ENCODE measurements at places on chromosomes 5 and 9.
A peak's percentile ranks its signal among the peaks of the same experiment; 100 is the strongest.

DNA sequence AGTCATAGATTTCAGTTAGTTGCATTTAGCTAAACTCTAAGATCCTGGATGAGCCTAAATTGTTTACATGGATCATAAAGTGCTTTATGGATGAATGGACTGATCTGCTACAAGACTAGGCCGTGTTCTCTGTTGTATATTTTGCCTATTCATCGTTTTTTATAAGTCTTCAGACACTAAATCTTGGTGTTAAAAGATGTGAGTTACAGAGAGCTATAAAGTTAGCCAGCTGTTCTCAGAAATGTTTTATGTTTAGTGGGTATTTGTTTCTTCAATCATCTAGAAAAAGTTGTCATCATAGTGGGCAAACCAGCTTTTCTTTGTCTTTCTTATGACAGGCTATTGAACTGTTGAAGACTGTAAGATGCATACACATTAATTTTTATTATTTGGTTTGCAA, 585.8 kb upstream of the SEMA6A start:
- no peak for DNase-seq

- DNase-seq, result no peak
Measured at GRCh38 chr9:105880517-105880916, 186.2 kb downstream of the TMEM38B start.

GRCh38 chr5:1652873-1653697, 129.3 kb upstream of the LPCAT1 start:
- DNase-seq, result no peak

DNA sequence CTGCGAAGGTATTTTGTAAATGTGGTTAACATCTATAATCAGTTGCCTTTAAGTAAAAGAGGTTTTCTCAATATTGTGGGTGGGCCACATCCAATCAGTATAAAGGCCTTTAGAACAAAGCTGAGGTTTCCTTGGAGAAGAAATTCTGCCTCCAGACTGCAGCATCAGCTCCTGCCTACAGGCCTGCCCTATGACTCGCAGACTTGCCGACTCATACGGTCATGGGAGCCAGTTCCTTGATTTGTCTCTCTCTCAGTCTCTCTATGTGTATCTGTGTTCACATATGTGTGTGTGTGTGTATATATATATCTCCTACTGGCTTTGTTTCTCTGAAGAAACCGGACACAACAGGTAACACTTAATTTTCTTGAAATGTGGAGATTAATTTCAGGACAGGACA, 45.3 kb downstream of the SLC36A1 start:
- DNase-seq, result no peak

- no peak for DNase-seq
Measured at GRCh38 chr5:3393122-3393919, 202.3 kb upstream of the IRX1 start.

GRCh38 chr9:129021091-129021490, 7.0 kb downstream of the SH3GLB2 start:
- DNase-seq, result no peak

DNA sequence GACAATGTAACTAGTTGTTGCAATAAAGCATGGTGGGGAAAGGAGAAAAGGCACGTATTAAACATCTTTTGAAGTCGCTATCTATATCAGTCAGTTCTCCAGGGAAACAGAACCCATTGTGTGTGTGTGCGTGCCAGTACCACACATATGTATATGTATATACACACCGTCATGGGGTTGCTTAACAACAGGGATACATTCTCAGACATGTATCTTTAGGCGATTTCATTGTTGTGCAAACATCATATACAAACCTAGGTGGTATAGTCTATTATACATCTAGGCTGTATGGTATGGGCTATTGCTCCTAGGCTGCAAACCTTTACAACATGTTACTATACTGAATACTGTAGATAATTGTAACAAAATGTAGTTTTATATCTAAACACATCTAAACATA, 2.3 kb downstream of the CDKN2B-AS1 start:
- no peak for DNase-seq

GRCh38 chr9:90058182-90058763, 453.5 kb downstream of the GADD45G start:
- DNase-seq, result no peak

DNA sequence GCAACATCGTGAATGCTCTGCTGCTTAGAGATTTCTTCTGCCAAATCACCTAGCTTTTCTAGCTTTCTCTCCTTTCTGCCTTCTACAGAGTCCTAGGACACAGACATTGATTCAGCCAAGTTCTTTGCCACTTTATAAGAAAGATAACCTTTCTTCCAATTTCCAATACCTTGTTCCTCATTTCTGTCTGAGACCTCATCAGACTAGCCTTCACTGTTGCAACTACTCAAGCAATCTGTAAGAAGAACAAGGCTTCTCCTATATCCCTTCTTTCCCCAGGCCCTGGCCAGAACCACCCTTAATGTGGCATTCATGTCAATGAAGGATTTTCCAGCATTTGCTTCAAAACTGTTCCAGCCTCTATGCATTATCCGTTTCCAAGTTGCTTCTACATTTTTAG, 24.3 kb downstream of the FBXO10 start:
- no peak for DNase-seq

DNA sequence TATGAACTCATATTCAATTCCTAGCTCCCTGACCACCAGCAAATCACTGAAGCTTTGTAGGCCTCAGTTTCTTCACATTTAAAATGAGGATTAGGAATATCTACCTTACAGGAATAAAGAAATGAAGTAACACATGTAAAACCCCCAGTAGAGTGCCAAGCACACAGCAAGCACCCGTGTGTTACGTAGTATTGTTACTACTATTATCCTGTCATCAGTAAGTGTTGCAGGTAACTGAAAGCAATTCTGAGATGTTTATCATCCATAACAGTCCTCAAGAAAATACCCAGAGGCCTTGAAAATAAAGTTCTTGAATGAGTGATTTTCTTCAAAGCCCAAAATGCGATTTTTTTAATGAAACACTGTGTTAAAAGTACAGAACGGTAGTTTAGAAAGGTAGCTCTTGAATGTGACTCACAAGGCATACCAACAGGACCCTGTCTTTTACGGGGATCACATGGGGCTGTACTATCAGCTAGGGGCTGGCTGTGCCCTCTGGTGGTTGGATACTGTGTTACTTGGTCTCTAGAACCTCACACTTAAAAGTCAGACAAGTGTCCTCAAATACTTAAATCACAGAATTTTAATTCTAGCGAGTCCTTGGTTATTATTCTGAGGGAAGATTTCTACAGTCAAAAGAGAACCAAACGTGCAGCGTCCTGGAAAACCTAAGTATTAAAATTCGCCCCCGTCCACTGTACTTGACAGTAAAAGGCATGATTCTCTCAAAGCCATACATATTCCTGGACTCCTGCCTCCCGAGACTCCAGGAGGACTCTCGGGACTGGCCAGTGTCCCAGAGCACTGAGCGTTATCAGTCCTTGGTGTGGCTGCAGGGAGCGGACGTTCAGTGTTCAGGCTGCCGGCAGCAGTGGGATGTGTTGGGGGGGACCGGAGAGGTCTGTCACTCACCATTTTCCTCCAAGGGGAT, 725 bp downstream of the NDUFB6 start:
- peak; percentile 66 for DNase-seq

GRCh38 chr9:21317956-21318923, 13.1 kb upstream of the IFNA5 start:
- no peak for DNase-seq

- no peak for DNase-seq
Measured at GRCh38 chr5:126972062-126972895, 58.1 kb downstream of the MARCHF3 start.

GRCh38 chr9:78971540-78971939, 600.2 kb upstream of the TLE4 start:
- DNase-seq, result no peak

GRCh38 chr5:116409591-116410296, 164.9 kb downstream of the SEMA6A start:
- no peak for DNase-seq

DNA sequence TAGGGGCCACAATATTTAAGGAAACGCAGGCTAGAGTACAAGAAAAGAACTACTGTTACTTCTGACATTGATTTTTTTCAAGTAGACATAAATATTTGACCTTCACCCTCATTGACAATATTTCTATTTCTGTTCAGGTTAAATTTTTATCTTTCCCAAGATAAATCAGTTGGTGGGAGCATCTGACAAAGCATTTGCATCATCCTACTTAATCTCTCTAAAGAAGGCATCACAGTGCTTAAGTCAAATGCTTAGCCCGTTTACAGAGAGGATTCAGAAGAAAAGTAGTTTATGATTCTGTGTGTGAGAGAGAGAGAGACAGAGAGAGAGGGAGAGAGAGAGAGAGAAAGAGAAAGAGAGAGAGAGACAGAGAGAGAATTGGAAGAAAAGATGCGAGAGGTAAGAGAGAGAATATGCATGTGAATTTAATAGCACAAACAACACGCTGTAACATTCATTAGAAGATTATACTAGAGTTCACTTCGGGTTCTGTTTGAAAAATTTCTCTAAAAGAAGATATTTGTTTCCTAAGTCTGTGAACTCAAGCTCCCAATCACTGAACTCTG, 1093.3 kb upstream of the CDH6 start:
- DNase-seq, result no peak

GRCh38 chr9:31848505-31849285, 535.7 kb upstream of the ACO1 start:
- DNase-seq, result no peak
